ENCODE measurements at places on chromosomes 1 and 21.

DNA sequence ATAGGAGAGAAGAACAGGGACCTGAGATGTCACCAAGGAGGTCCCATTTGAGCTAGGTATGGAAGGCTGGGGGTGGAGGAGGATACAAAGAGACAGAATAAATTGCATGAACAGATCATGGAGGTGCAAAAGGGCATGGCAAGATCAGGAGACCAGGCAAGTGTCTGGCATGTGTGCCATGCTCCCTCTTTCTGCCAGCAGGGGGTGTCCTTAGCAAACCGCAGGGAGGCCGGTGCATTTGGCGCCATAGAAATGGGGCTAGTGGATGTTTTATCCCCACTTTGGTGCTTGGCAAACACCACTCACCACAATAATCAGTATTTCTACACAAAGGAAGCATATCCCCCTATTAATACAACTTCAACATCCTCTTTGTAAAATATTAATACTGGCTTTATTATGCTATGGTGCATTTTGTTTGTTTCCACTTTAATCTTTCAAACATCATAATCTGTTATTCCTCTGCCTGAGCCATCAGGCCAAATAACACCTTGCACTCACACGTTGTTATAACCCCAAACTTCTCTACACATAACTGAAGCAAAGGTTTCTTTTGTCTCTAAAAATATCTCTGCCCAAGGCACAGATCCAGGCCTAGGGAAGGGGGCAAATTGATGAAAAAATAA is 25.9 kb downstream of the S100A6 start:
- DNase-seq, result no peak

DNA sequence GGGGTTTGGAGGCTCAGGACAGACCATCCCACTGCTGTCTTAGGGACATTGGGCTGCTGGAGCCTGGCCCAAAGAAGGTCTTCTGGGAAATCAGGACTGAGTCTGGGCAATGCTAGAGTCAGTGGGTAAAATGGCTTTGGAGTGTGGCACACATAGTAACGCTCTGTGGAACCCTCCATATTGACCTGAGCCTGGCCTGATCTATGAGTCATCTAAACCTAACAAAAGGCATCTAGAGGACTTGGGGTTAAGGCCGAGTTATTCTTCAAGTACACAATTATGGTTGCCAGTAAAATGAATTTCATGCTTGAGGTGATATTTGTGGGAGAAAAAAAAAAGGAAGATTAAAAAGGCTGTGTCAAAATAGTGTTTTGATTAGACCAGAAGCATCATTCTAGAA is 77.7 kb downstream of the ST6GALNAC5 start:
- DNase-seq, result no peak

DNA sequence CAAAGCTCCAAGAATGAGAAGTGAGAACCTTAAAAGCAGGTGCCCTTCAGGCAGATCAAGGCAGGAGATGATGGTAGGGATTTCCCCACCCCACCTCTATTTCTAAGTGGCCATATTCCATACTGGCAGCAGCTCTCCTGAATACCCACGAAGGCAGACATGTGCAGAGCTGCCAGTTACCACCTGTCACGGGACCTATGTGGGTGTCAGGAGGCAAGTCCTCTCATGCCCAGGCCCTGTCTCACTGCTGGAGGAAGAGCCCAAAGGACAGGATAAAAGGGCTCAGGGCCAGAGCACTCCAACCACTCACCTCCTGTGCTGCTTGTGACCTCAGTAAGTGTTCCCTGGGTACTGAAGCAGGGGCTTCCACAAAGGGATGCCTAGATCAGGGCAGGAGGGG is 721 bp upstream of the LCE1B start:
- DNase-seq, result no peak

GRCh38 chr1:95124342-95124741 is 7.2 kb downstream of the TLCD4 start:
- no peak for DNase-seq

DNA sequence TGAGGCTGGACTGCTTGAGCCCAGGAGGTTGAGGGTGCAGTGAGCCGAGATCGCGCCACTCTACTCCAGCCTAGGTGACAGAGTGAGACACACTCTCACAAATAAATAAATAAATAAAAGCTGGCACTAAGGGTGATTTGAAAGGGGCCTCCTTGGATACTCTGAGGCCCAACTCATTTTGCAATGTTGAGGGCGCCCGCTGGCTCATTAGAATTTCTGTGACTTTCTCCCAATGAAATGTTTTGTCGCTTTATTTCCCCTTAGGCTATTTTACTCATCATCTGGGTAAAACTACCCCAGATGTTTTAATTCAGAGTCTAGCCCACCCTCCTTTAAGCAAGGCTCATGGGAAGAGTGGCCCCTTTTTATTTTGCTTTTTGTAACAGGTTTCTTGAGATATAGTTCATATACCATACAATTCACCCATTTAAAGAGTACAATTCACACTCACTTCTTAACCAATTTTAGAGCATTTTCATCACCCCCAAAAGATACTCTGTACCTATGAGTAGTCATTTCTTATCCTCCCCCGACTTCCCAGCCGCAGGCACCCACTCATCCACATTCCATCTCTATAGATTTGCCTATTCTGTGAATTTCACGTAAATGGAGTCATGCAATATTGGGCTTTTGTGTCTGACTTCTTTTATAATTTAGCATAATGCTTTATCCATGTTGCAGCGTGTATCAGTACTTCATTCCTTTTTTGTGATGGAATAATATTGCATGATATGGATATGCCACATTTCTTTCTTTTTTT is 259.1 kb downstream of the KAZN start:
- no peak for DNase-seq

- no peak for DNase-seq
Observed at GRCh38 chr1:197773856-197774255, 1.4 kb downstream of the DENND1B start.

GRCh38 chr21:26958788-26959187 is 8.1 kb downstream of the ADAMTS5 start:
- DNase-seq, result no peak

GRCh38 chr1:29197590-29197924 is 15.9 kb upstream of the SRSF4 start:
- DNase-seq, result no peak

- no peak for DNase-seq
Observed at GRCh38 chr1:59903141-59903754, 23.3 kb downstream of the CYP2J2 start.

DNA sequence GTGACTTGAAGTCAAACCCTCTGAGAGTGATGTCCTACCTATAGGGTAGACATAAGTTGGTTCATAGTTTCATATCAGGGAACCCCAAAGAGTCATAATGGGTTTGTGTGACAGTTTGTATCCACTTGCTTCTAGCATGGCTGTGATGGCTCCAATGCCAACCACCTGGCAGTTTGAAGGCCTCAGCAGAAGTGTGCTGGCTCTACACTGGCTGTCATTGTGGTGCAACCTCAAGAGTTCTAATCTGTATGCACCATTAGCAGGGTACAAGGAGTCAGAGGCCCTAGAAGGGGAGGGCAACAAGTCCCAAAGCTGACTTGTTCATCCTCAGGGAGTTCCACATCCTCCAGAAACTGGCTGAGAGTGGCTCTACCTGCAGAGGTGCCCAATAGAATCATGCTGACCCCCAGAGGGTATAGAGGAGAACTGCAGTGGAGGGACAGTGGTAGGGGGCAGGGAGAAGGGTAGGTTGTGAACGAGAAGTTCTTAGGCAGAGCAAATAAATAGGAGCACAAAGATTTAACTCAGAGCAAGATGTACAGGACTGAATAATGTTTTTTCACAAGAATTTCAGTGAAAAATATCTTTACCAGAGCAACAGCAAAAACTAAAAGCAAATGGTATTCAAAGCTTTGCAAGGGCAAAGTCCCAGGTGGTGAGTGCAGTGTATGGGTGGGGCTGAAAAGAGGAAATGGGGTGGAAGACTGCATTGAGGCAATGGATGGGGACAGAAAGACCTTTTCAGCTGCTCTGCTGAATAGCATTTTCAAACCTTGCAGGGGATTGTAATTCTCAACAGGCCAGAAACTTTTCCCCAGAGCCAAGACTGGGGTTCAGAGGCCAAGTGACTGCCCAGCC is 3.2 kb downstream of the FCRL2 start:
- DNase-seq, result no peak

- no peak for DNase-seq
Observed at GRCh38 chr1:219518168-219518906, 94.6 kb downstream of the ZC3H11B start.

DNA sequence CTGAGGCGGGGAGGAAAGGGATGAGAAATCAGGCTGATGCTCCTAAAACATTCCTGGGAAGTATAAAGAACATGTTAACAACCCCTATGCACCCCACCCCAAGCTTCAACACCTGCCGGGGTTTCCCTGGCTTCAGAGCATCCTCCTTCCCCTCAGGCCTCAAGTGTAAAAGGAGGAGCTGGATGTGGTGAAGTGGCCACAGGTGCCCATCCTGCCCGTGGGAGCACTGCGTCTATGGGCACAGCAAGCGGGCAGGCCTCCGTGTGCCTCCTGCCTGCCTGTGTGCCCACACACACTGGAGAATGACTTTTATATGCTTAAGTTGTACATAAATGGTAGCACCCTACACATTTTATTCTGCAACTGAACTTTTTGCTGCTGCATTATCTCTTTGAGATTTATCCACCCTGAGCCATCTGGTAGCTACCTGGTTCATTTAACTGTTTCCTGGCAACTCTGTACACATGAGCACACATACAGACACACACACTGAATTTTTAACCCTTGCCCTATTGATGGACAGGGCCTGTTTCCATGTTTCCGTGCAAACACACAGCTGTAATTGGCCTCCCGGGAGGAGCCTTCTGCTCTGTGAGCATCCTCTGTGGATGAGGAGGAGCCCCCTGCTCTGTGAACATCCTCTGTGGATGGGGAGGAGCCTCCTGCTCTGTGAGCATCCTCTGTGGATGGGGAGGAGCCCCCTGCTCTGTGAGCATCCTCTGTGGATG is 13.4 kb upstream of the FTCD start:
- no peak for DNase-seq

DNA sequence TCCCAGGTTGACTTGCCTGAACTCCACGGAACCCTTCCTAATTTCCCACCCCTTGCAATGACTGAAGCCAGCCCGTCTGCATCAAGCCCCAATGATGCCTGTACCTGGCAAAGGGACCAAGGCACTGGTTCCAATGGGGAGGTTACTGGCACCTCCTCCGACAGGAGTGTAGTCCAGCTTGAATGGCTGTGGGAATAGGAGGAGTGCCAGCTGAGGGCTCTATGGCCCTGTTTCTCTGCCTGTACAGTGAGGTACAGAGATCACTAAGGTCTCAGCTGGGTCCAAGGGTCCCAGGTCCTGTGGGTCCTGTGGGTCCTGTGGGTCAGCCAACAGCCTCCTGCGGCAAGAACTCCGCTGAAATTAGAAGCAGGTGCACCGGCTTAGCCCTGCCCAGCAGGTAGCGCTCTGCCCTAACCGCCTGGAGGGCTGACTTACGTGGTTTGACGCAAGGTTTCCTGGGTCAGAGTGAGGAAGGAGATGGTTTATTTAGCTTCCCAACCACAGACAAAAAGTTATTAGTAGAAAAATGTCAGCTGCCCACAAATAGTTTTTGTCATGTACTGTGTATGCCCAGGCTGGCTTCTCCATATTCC is 9.9 kb upstream of the SPRR4 start:
- DNase-seq, result no peak

DNA sequence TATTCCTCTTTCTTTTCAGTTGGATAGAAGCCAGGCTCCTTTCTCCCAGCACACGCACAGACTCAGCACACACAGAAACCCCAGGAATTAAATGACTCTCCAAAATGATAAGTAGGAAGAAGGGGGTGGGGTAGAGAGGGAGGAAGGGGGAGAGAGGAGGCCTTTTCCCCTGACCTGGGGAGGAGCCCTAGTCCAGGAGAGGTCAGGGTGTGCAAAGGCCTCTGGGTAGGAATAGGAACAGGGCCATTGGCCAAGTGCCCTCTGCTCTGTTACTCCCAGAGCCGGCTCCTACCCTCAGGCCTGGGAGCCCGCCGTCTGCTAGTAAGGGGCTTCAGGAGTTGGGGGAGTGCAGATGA is 35.6 kb upstream of the PUM1 start:
- DNase-seq, result no peak

- DNase-seq, result no peak
Observed at GRCh38 chr1:2203671-2204414, 9.3 kb upstream of the FAAP20 start.

- no peak for DNase-seq
Observed at GRCh38 chr1:67166196-67166595, at the start of gene IL23R. Gene IL23R (plus strand): TSS chr1:67166454. CDS start chr1:67168121, 1,667 bp downstream.

GRCh38 chr21:29639366-29640079 is 300.3 kb downstream of the GRIK1 start:
- DNase-seq, result no peak

DNA sequence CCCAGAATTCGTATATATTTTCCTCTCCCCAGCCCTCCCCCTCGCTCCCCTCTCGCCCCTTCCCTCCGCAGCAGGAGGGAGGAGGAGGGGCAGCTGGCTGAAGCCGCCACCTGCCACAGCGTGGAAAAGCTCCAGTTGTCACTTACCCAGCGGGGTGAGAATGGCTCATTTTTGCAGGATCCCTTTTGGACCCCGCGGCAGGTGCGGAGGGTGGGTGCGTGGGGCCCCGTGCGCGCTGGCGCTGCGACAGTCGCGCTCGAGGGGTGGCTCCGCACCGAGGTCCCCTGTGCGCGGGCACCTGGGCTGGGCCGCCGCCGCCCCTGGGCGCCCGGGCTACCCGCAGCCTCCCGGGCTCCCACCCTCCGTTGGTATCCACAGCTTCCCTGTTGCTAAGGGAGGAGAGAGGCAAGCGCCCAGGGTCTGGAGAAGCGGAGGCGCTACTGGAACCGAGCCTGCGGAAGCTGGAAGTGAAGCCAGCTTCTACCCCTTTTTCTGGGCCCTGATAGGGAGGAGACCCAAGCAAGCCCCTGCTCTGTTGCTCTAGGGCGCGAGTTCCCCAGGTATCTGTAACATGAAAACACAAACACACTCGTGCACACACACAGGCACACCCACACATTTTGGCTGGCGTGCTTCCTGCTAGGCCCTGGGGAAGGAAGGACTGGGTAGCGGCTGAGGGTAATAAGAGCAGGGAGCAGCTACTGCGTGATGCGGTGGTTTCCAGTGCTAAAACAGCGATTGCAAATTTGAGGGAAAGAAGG is at the start of gene ERICH3:
Gene ERICH3 (minus strand): TSS at position 442 of the 761 bp plus-strand sequence. CDS start 273 bp downstream, at position 169.
- DNase-seq, result peak; percentile 66

GRCh38 chr21:43693981-43694380 is 24.9 kb upstream of the PDXK start:
- DNase-seq, result no peak

DNA sequence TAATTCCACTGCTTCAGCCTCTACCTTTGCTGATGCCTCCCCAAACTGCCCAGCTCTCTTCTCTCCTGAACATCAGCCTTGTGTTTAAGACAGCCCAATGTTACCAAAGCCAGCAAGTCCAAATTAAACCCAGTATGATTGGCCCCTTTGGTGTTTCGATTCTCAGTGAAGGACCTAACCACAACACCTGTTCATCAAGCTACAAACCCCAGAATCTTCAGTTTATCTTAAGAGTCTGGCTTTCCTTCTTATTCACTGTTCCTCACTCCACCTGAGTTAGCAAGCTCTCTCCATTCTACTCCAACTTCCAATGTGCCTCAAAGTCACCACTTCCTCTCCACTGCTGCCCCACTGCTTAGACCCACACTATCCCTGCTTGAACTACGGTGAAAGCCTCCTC is 25.5 kb upstream of the ITPKB start:
- no peak for DNase-seq

- DNase-seq, result no peak
Observed at GRCh38 chr21:44368711-44369446, 15.5 kb downstream of the TRPM2 start.
